HEK293T (cell line): ENCODE measurements at places on chromosomes 3 and 15.

DNA sequence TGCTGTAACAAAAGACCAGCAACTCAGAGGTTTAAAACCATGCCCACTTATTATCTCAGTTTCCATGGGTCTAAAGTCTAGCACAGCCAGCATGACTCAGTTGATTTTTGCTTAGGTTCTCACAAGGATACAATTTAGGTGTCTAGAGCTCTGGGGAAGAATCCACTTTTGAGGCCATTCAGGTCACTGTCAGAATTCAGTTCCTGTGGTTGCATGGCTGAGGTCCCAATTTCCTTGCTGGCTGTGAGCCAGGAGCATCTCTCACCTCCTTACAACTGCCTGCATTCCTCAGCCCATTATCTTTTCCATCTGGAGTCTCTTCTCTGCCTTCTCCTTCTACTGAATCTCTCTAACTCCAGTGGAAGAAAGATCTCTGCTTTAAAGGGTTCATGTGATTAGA, 240.5 kb upstream of the CFAP20DC start:
- DNase-seq, result no peak

DNA sequence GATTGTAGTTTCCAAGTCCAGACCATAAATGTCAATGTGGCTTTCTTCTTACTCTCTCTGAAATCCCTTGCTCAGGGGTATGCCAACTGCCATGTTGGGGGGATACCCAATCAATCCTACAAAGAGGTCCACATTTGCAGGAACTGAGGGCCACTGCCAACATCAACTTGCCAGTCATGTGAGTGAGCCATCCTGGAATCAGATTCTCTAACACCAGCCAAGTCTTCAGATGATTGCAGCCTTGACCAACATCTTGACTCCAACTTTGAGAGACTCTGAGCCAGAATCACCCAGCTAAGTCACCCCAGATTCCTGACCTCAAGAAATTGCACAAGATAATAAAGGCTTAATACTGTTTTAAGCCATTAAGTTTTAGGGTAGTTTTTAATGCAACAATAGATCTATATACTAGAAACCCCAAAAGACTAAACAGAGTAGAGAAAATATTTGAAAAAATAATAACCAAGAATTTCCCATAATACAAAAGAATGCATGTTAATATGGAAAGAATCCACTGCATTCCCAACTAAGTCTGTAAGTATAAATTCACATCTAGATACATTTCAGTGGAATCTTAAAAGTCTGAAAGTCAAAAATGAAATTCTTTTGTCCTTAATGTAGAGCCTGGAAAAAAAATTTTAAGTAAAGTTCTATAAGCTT, 22.4 kb downstream of the ISG20 start:
- no peak for DNase-seq

GRCh38 chr3:36811768-36812167, 47.4 kb upstream of the DCLK3 start:
- no peak for DNase-seq

GRCh38 chr3:165383381-165383780, 187.2 kb upstream of the SLITRK3 start:
- no peak for DNase-seq
